HuH-7 (cell line): ENCODE measurements at places on chromosomes 5 and 9.

- no peak for DNase-seq
These were observed 157.2 kb downstream of the ESM1 start for GRCh38 chr5:54828151-54828550.

GRCh38 chr5:119801570-119801969, 172.2 kb downstream of the FAM170A start:
- DNase-seq, result no peak

DNA sequence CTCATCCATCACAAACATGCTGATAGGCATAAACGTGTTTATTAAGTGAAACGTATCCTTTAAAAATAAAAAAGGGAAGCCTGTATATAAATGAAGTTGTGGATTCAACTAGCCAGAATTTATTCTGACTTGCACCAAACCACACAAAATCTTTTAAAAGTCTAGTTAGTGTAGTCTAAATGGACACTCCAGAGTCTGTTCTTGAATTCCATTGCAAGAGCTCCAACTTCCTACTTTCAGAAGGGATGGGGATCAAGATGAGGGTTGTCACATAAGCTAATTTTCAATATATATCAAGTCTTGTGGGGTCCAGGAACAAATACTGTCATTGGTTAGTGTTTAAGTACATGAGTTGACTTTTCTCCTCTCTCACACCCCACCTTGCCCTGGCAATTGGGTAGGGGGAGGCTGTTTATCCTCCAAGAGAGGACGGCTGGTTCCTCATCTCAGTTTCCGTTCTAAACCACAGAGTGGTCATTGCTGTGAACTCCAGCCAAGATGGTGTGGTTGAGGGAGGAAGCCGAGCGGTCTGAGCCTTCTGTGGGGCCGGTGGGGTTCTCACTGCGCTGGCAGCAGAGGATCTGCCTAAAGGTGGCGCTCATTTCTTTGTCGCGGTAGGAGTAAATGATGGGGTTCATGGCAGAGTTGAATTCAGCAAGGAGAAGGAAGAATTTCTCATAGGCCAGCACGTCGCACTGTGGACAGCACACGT, 163.2 kb downstream of the LPAR1 start:
- no peak for DNase-seq

- DNase-seq, result no peak
These were observed 275.6 kb upstream of the PAPPA start for GRCh38 chr9:115877852-115878438.
